ENCODE measurements at places on chromosomes 1 and 21.
A peak's percentile ranks its signal among the peaks of the same experiment; 100 is the strongest.

GRCh38 chr1:10678852-10679251, 117.6 kb downstream of the CASZ1 start:
- H3K4me3 ChIP-seq, result no peak overlapping the region
- DNase-seq, result no peak
- no peaks in the 10 kb centered on the region for H3K36me3 ChIP-seq
- peak overlapping the region; percentile 57 for H3K27ac ChIP-seq

DNA sequence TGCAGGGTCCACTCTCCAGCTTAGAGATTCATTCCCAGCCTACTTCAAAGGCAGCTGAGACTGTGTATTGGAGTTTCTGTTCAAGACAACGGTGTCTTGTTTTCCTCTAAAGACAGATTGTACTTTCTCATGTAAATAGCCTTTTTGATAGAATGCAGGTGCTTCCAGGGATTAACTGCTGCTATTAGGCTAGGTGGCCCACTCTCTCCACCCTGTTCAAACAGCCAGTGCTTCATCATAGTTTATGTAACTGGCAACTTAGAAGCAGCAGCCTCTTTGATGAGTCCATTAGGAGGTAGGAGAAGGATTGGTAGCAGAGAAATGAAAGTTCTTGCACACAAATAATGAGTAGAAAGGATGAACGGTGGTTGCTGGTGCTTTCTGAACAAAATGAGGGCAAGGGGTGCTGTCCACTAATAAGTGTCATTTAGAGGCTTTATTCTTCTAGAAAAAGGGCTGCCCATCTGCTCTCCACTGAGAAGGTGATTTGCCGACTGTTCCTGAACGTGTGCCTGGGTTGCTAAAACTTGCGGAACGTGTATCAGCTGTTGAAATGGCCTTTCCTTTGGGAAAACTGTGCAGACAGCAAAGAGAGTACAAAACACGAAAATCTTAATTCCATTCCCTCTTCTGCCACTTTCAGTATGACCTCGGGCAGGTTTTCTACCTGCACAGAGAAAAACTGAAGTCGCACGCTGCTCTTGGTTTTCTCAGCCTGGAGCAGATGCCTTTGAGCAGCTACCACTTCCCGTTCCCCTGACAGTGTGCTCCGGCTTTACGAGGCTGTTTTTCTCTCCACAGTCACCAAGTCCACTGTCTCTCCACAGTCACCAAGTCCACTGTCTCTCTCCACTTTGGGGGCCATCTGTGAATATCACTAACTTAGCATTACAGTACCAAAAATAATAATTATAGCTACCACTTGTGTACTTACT, 228.9 kb downstream of the KIF26B start:
- no peaks in the 10 kb centered on the region for H3K27me3 ChIP-seq
- no peak overlapping the region for H3K27ac ChIP-seq
- H3K4me1 ChIP-seq, result no peaks in the 10 kb centered on the region
- H3K36me3 ChIP-seq, result no peaks in the 10 kb centered on the region
- no peak overlapping the region for H3K4me3 ChIP-seq

- H3K36me3 ChIP-seq, result no peaks in the 10 kb centered on the region
- H3K4me3 ChIP-seq, result no peak overlapping the region
- no peak overlapping the region for H3K27ac ChIP-seq
Observed at GRCh38 chr1:45300669-45300997, 26.1 kb upstream of the HPDL start.

DNA sequence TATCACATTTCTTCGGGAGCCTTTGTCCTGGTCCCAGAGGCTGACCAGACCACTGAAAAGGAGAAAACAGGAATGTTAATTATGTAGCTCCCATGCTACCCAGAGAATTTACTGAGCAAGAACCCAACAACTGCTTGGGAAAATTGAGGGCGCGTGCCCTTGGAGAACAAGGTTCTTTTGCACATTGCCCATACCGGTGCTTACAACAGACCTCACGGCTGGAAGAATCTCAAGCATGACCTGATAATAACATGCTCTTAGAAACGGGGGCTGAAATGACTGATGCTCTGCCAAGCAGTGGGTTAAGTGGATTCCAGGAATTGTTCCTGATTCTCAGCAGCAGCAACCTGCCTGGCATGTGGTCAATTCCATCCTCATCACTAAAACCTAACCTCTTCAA, 49.3 kb upstream of the AJAP1 start:
- H3K27ac ChIP-seq, result no peak overlapping the region
- no peak for DNase-seq
- H3K36me3 ChIP-seq, result no peaks in the 10 kb centered on the region
- no peaks in the 10 kb centered on the region for H3K27me3 ChIP-seq
- H3K4me1 ChIP-seq, result no peaks in the 10 kb centered on the region
- no peak overlapping the region for H3K4me3 ChIP-seq

- H3K4me3 ChIP-seq, result peak overlapping the region; percentile 98
- no peaks in the 10 kb centered on the region for H3K27me3 ChIP-seq
- H3K4me1 ChIP-seq, result no peaks in the 10 kb centered on the region
- H3K36me3 ChIP-seq, result no peaks in the 10 kb centered on the region
- DNase-seq, result no peak
Observed at GRCh38 chr1:38990386-38990737, 714 bp upstream of the AKIRIN1 start.

GRCh38 chr1:192005976-192006375, 152.3 kb upstream of the RGS18 start:
- no peak for DNase-seq
- H3K36me3 ChIP-seq, result no peaks in the 10 kb centered on the region
- H3K27me3 ChIP-seq, result no peaks in the 10 kb centered on the region
- H3K4me3 ChIP-seq, result no peak overlapping the region

DNA sequence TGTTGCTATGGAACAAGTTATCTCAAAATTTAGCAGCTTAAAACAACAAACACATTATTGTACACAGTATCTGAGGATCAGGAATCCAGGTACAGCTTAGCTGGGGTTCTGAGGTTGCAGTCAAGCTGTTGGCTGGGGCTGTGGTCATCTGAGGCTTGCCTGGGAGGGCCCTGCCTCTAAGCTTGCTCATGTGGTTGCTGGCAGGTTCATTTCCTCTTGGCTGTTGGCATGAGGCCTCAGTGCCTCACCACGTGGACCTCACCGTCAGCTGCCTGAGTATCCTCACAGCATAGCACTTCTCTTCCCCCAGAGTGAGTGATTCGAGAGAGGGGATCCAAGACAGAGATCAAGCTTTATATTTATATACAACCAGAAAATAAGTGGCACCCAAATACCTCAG, 18.6 kb downstream of the NTPCR start:
- H3K36me3 ChIP-seq, result no peaks in the 10 kb centered on the region
- no peak for DNase-seq

DNA sequence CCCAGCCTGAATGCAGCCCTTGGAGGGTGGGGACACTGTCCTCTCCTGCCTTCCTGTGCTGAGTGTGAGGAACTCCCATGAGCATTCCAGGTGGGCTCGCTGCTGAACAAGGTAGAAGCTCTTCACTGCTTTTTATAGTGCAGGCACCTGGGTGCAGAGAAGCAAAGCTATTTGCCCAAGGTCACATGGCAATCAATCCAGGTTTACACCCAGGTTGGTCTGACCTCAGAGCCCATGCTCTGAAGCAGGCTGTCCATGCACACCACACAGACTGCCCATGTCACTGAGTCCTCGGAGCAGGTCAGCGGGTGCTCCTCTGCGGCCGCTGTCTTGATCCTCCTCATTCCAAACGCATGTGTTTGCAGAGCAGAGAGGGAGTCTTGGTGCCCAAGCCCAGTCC, 323.4 kb upstream of the VAMP3 start:
- H3K36me3 ChIP-seq, result no peaks in the 10 kb centered on the region
- H3K27me3 ChIP-seq, result no peaks in the 10 kb centered on the region
- no peaks in the 10 kb centered on the region for H3K4me1 ChIP-seq
- H3K4me3 ChIP-seq, result no peak overlapping the region
- no peak for DNase-seq

GRCh38 chr1:179090522-179090921, 8.7 kb downstream of the TOR3A start:
- no peaks in the 10 kb centered on the region for H3K36me3 ChIP-seq
- no peaks in the 10 kb centered on the region for H3K4me1 ChIP-seq
- H3K4me3 ChIP-seq, result no peak overlapping the region
- no peak for DNase-seq
- H3K27me3 ChIP-seq, result no peaks in the 10 kb centered on the region

DNA sequence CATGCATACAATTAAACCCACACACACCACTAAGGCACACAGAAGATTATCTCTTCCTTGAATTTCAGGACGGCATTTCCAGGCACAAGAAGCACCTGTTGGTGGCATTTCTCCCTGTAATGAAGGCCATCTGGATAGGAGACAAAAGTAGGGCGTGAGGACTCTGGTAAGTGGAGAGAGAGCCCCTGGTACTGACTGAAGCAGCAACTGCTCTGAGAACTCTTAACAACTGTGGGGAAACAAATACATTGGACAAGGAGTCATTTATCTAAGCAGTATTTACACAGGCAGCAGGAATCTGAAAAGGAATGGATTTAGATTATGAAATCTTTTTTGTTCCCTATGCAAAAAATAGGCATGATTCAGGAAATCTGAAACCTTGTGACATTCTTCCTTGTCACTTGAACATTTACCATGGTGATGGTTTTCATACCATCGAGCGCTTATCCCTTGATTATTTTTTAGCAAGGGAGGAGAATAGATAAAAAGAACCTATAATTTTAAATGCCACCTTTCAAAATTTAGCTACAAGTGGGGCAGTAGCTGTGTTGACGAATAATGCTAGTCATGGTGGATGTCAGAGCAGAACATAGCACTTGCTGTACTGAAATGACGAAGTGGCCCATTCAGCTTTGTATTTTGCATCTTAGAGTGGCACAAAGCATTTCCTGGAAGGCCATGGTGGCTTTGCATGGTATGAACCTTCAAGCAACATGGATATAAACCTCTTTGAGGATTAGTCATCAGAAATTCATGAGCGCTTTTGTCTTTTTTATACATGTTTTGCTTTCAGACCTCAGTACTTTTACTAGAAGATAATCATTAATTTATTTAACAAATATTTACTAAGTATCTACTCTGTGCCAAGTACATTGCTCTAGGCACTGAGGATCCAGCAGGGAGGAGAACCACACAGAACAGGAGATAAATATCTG, 362.0 kb downstream of the ADGRL2 start:
- no peak for DNase-seq
- H3K27ac ChIP-seq, result no peak overlapping the region

GRCh38 chr21:41558842-41559241, 50.9 kb upstream of the TMPRSS2 start:
- H3K4me1 ChIP-seq, result no peaks in the 10 kb centered on the region
- H3K4me3 ChIP-seq, result no peak overlapping the region
- no peaks in the 10 kb centered on the region for H3K27me3 ChIP-seq
- H3K27ac ChIP-seq, result no peak overlapping the region
- DNase-seq, result no peak
- no peaks in the 10 kb centered on the region for H3K36me3 ChIP-seq

GRCh38 chr1:117674521-117675400, 68.9 kb downstream of the TENT5C start:
- no peak overlapping the region for H3K4me3 ChIP-seq
- DNase-seq, result no peak
- H3K4me1 ChIP-seq, result no peaks in the 10 kb centered on the region
- no peaks in the 10 kb centered on the region for H3K27me3 ChIP-seq
